Activated B cell treated with CpG ODN at 0.5 μM for 24 hours (primary cell): ENCODE measurements at places on chromosomes 7 and 10. TPM values are rescaled to one million over a fixed set of nuclear protein-coding genes. Genes with fewer than 3 reads are reported as not detected.

CFAP46 gene
- 1.6 and 3.7 TPM in 2 replicates for total RNA-seq

DNA sequence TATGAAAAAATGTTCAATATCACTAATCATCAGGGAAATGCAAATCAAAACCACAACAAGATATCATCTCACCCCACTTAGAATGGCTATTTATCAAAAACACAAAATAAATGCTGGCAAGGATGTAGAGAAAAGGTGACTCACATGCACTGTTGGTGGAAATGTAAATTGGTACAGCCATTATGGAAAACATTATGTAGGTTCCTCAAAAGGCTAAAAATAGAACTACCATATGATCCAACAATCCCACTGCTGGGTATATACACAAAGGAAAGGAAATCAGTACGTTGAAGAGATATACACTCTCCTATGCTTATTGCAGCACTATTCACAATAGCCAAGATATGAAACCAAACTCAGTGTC lies 50.2 kb downstream of the CDK1 start:
- peaks cover 7% of the 10 kb centered on the region for H3K27me3 ChIP-seq

DNA sequence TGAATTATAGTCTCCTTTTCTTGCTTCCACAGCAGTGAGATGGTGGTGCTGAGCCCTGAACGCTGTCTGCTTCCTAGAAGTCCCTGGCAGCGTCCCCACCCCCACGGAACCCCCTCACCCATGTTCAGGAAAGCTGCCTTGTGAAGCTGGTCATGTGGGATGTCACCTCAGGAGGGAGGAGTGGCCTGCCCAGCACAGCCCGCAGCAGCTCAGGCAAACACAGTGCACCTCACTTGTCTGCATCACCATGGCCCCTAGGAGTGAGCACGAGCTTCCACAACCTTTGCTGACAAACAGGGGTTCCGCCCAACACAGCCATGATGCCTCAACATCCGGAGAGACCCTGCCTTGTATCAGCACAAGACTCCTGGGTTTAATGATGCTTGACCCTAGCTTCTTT lies 508.9 kb downstream of the RPS24 start:
- H3K27me3 ChIP-seq, result peaks cover 8% of the 10 kb centered on the region
- no peak overlapping the region for H3K4me3 ChIP-seq
- no peaks in the 10 kb centered on the region for H3K36me3 ChIP-seq
- no peak for DNase-seq
- H3K4me1 ChIP-seq, result no peaks in the 10 kb centered on the region

GRCh38 chr10:112246-112645 lies 23.0 kb upstream of the ZMYND11 start:
- peaks cover 3% of the 10 kb centered on the region for H3K4me1 ChIP-seq
- H3K4me3 ChIP-seq, result no peak overlapping the region
- no peak overlapping the region for H3K27ac ChIP-seq
- no peaks in the 10 kb centered on the region for H3K36me3 ChIP-seq

- peaks cover 5% of the 10 kb centered on the region for H3K4me1 ChIP-seq
- H3K27me3 ChIP-seq, result peaks cover 2% of the 10 kb centered on the region
- H3K27ac ChIP-seq, result no peak overlapping the region
- DNase-seq, result no peak
- no peaks in the 10 kb centered on the region for H3K36me3 ChIP-seq
Observed at GRCh38 chr7:157490465-157490912, 153.7 kb downstream of the DNAJB6 start.
